Stimulated activated CD4-positive, alpha-beta T cell treated with anti-CD3 and anti-CD28 coated beads, Interleukin-4, amount 100 ng/mL, for 1 hour (primary cell): ENCODE measurements at places on chromosomes 11 and 22.

DNA sequence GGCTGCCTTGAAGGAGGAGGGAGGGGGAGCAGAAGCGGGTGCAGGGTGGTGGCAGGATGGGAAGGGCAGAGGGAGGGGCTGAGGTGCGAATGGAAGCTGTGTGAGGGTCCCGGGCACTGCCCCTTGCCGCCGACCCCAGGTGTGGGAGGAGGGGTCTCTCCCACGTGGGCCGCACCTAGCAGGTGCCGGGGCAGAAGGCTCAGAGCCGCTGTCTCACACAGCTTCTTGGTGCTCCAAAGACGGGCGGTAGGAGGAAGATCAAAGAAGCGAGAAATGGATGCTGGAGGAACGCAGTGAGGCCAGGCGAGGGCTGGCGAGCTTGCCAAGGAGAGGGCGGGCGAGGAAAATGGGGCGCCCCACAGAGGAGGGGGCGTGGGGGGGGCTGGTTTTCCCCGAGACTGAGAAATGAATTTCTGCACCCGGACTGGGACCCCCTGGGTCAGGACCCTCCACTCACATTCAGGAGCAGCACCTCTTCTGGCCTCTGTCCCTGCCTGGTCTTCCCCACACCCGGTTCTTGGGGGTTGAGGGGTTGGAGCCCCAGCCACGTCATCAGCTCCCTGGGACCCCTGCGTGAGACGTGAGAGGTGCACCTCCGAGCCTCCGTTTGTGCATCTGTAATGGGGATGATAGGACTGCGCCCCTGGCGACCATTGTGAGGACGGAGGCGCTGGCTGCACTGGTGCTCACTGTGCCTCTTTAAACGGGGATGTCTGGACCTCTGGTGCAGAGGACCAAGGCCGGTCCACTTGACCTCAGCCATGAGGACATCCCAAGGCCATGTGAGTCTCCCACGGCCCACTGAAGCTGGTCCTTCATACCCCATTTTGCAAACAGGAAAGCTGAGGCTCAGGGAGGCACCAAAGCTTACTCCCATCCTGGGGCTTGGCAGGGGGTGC is 16.8 kb downstream of the LSP1 start:
- no peak for DNase-seq

GRCh38 chr11:29119707-29120618 is 896.9 kb downstream of the KCNA4 start:
- DNase-seq = no peak

DNA sequence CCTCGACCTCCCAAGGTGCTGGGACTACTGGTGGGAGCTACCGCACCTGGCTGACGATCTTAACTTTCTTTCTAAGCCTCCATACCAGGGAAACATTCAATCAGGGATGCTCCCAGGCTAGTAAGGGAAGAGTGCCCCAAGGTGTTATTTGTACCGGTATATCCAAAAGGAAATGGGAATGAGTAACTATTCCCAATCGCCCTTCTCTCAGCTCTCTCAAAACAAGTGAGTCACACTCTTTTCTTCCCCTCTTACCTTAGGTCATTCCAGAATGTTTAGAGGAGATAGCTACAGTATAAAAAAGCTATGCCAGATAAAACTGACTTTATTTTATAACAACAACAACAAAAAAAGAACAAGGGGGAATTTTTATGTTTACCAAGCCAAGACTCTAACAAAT is 13.7 kb downstream of the DCDC1 start:
- no peak for DNase-seq

DNA sequence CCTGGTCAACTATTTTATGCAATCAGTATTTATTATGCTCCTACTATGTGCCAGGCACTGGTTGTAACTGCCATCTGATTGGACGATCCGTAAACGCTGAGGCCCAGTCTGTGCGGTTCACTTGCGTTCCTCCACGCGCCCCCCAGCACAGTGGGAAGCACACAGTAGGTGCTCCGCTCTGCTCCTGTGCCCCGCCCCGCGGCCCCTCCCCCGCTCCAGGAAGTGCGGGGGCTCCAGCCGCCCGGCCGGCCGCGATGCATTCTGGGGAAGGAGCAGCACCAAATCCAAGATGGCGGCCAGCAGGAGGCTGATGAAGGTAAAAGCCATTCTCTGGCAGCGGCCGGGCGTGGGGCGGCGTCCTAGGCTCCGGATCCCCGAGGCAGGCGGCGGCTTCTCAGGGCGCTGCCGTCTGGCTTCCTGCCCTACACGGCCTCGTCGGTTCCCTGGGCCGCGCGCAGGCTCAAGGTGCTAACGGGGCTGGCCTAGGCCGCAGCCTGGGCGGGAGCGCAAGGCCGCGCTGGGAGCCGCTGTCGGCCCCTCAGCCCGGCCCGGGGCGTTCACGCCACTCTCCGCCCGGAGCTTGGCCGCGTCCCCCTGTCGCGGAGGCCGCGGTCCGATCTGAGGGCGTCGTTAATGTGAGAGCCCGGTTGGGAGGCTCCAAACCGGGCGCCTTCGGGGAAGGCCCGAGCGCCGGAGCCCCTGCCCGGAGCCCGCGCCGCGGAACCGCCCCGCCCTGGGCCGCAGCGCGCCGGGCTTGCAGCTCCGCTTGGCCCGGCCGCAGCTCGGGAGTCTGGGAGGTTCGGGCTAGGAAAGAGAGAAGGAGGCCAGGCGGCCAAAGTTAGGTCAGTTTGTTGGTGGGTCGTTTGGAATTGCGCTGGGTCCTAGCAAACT is at the start of gene UBE2L3:
TSS of gene UBE2L3 (plus strand) at position 259 of the 891 bp plus-strand sequence. CDS start at position 290, 31 bp downstream.
- DNase-seq = peak; percentile 86

GRCh38 chr11:35348898-35349687 is 70.3 kb downstream of the SLC1A2 start:
- no peak for DNase-seq

GRCh38 chr11:13440100-13440855 is 22.7 kb downstream of the BTBD10 start:
- DNase-seq = no peak

DNA sequence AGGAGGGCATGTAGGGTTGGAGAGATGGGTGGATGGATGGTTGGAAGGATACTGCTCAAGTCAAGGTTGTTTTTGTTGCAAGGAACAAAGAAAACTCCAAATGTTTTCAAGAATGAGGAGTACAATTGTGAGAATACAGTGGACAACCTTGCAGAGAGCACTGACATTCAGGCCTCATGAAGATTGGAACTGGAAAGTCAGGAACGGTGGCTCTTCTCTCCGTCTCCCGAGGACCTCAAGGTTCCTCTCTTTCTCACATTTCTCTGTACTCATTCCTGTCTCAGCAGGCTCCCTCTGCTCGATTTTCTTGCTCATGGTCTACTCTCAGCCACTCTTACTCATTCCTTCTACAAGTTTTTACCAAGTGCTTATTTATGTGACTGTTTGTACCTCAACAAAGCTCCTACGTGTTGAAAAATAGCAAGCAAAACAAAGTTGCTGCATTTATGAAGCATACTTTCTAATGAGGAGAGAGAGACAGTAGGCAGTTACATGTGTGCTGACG is 97.6 kb downstream of the SWAP70 start:
- DNase-seq = no peak

DNA sequence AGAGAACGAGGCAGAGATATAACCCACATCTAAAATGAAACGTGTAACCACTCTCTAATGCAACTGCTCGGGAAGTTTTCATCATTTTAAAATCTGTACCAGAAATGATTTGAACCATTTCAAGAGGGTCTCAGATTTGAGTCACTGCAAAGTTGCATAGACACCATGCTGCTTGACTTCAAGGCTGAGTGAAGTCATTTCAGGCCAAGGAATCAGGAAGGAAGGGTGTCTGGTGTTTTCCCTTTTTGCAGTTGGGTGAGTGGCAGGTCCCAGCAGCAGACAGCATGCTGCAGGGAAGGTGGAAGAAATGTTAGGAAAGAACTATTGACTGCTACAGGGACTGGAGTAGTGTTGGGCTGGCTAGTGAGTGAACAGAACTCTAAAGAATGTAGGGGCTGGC is 16.5 kb downstream of the TANGO2 start:
- no peak for DNase-seq

GRCh38 chr11:1520663-1521267 is 34.2 kb upstream of the MOB2 start:
- DNase-seq = no peak

DNA sequence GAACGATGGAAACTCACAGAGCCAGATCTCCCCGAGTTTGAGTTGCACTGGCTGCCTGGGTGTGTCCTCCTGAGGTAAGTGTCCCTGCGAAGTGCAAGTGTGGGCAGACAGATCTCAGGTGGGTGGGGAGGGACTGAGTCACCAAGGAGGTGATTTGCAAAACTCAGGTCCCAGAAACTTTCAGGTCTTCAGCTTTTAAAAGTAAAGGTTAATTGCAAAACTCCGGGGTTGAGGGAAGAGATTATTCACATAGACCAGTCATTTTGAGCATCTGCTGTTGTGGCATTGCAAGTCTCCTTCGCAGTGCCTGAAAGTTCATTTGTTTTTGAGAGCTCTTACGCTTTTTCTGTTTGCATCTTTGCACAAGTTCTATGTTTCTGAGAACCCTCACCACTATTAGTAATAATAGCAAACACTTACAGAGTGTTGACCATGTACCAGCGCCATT is 7.1 kb downstream of the CD44 start:
- peak; percentile 77 for DNase-seq

DNA sequence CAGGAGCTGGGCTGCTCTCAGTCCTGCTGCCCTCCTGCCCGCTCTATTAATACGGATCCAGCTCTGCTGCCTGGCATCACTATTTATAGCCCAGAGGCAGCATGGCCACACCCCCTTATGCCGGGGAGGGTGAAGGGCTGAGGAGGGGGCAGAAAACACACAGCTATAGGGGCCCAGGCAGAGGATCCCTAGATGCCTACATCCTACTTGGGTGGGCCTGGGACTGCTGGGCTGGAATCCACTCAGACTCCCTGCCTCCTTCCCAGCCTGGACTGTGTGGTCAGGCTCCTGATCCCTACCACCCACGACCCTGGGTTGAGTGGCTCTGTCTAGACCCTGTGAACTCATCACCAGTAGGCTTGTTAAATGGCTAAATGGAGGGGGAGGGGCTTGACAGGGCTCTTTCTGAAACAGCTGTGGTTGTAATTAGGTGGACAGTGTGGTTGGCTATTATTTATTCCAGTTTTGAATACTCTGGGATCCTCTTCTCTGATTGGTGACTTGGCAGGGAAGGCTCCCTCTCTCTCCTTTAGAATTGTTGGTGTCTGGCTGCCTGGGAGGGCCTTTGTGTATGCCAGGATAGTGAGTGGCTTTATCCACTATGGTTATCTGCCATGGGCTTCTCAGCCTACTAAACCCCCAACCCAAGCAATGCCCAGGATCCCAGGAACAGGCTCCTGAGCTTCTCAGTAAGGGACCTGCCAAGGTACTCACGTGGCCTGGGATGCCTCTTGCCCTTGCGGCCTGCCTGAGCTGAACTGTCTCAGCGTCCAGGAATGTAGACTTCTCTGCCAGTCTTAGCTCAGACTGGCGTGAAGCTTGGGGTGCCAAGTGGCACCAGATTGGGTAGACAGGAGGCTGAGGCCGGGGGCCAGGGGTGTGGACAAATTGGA is 15.2 kb downstream of the PHLDB1 start:
- no peak for DNase-seq

GRCh38 chr11:33116535-33116934 is 44.7 kb downstream of the CSTF3 start:
- no peak for DNase-seq

DNA sequence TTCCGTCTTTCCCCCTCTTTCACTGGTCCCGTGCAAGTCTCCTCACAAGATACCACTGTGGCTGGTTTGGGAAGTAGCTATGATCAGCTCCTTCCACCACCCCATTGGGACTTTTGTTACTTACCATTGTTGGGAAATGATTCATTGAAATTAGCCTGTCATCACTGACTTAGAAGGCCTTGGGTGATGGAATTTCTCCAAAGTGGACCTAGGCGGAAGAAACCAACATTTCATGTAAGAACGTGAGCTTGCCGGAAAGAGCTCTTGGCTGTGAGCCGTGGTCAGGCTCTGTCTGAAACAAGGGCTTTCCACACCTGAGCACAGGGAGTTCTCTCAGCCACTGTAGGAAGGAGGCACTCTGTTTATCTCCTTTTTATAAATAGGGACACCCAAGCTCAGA is 23.5 kb upstream of the CRYBB3 start:
- DNase-seq = no peak

GRCh38 chr11:88345408-88345807 is 7.9 kb upstream of the CTSC start:
- DNase-seq = no peak

DNA sequence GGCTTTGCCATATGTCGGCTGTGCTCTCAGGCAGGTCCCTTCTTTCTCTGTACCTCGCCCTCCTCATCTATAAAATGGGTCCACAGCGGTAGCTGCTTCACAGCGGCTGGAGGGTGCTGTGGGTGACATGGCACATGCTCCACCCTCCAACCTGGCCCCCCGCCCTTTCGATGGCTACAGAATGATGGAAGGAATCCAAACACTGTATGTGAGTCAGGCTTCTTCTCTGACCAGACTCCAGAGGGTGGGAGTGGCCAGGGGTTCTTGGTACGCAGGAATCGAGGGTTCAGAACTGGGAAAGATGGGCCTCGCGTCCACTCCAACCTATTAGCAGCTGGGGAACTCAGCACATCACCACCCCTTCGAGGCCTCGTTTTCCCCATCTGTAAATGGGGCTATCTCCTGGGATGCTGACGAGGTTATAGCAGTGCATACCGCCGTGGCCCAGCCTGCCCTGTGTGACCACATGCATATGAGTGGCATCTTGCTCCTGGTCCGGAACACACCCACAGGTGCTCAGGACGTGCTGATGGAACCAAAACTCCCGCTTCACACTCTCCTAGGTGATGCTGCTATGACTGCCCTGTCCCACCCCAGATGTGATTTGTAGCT is 26.4 kb downstream of the MN1 start:
- no peak for DNase-seq

DNA sequence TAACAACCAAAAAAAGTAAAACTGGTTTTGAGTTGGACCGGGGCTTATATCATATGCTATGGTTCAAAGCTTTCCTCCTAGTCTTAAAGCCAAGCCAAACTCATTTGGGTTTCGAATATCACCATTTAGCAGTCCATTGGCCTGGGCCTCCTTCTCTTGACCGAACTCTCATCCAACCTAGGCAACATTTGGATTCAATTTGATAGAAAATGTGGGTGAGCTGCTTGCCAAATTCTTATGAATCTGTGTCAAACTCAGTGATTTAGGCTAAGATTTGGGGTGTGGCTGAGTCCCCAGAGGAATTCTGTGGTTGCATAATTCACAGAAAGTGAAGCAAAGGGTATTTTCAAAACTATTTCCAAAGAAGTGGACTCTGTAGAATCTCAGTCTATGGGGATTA is 83.7 kb downstream of the BLID start:
- no peak for DNase-seq
